ENCODE measurements at places on chromosomes 3 and 15. TPM values are rescaled to one million over a fixed set of nuclear protein-coding genes. Genes with fewer than 3 reads are reported as not detected.

Gene IL5RA
- 0.16 TPM for polyA plus RNA-seq

- no peak for DNase-seq
Observed at GRCh38 chr3:112319516-112320276, 13.3 kb upstream of the CD200 start.

GRCh38 chr3:148878095-148878494, 13.0 kb downstream of the CPA3 start:
- no peak for DNase-seq

GRCh38 chr3:193556841-193557240, 2.1 kb upstream of the ATP13A4 start:
- no peak for DNase-seq

- no peak for DNase-seq
Observed at GRCh38 chr3:50164481-50164880, 9.4 kb downstream of the SEMA3F start.

- DNase-seq = no peak
Observed at GRCh38 chr3:183193762-183194689, 31.5 kb upstream of the LAMP3 start.

GRCh38 chr3:122513386-122514122, 1.2 kb downstream of the KPNA1 start:
- no peak for DNase-seq

- DNase-seq = no peak
Observed at GRCh38 chr3:46846624-46847542, 16.4 kb downstream of the MYL3 start.

- DNase-seq = no peak
Observed at GRCh38 chr15:83610901-83611685, 42.8 kb upstream of the ADAMTSL3 start.

GRCh38 chr3:4936982-4937614, 42.1 kb upstream of the BHLHE40 start:
- no peak for DNase-seq

- no peak for DNase-seq
Observed at GRCh38 chr3:173770011-173770410, 372.5 kb downstream of the NLGN1 start.

DNA sequence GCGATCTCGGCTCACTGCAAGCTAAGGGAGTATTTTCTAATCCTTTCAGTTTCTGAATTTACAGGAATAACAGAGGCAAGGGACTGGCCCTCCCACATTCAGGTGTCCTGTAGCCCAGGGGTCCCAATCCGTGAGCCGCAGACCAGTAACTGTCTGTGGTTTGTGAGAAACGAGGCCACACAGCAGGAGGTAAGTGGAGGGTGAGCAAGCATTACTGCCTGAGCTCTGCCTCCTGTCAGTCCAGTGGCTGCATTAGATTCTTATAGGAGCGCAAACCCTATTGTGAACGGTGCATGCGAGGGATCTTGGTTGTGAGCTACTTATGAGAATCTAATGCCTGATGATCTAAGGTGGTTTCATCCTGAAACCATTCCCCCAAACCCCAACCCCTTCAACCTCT, 5.0 kb upstream of the IL17RC start:
- no peak for DNase-seq

DNA sequence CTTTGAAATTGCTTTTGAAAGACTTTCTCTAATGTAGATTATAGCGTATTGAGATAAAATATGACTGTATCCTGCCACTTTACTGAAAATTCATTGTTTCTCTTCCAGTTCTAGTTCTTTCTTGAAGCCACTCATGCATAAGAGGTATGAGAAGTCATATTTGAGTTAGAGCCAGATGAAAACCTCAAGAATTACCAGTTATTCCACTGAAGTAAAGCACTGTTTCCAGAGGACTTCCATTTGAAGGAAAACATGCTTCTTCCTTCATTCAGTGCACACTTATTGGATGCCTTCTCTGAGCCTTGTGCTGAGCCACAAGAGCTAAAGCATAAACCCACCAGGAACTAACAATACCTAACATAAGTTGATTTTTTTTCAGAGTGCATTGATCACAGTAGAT, 513.4 kb downstream of the ZNF385D start:
- DNase-seq = no peak

- no peak for DNase-seq
Observed at GRCh38 chr3:158103081-158103886, 2.9 kb downstream of the SHOX2 start.

DNA sequence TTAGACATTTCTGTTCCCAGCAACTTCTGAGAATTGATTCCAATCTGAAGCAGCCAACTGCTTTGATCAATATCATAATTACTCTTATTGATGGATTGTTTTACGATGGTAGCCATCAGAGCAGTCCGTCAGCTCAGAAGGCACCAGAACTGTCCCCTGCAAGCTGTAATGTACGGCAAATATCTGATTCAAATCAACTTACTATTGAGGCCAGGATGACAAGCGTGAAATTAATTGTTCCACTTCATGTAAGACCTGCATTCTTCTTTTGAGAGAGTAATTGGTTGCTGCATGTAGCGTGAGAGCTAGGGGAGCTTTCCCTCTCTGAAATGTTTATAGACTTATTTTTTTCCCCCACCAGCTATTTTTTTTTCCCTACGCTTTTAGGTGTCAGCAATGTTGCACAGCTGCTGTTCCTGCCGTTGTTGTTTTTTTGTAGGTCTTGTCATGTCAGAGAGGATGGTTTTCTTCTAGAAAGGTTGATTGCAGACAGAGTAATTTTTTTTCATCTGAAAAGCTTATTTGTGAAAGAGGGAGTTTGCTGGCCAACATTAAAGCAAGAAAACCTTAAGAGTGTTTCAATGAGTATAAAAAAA, 134.9 kb downstream of the CACNA2D3 start:
- no peak for DNase-seq

- no peak for DNase-seq
Observed at GRCh38 chr15:91803260-91803659, 50.2 kb upstream of the SLCO3A1 start.

GRCh38 chr3:148642214-148642613, 55.5 kb upstream of the AGTR1 start:
- no peak for DNase-seq

DNA sequence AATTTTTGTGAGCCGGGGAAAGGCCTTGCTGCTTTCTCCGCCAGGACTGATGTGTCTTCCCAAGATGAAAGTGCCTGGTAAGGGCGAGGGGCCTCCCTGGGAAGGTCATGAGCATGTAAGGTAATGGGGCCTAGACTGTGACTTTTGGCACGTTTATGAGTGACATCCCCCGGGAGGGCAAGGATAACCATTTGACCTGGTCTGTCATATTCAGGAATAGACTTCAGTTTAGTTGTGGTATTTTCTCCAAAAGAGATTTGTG, 631 bp upstream of the CNBP start:
- no peak for DNase-seq

Data from CD8-positive, alpha-beta memory T cell (primary cell).